Activated T-cell treated with anti-CD3 and anti-CD28 coated beads, Interleukin-2, amount 50 U/mL, for 4 hours (primary cell): ENCODE measurements at places on chromosomes 5 and 9. TPM values are rescaled to one million over a fixed set of nuclear protein-coding genes. Genes with fewer than 3 reads are reported as not detected.

Gene GGTA1
- not detected for total RNA-seq

Gene ADGRD2
- not detected for total RNA-seq

Gene SLC34A3
- not detected for total RNA-seq

Gene FCN2
- total RNA-seq = not detected

Gene PDCD1LG2
- total RNA-seq = 0.11 TPM

Gene INSL4
- 0.14 TPM for total RNA-seq

Gene ANKRD20A1
- 1.4 TPM for total RNA-seq

Gene PDLIM7
- 22.1 TPM for total RNA-seq

Gene GRIN1
- 0.13 TPM for total RNA-seq

Gene SLC46A2
- total RNA-seq = not detected

Gene ECSCR
- 2.6 TPM for total RNA-seq

Gene AP3B1
- 31.2 TPM for total RNA-seq

Gene CDC20B
- 0.16 TPM for total RNA-seq

Gene CCNI2
- total RNA-seq = 5.2 TPM
